ENCODE measurements at places on chromosomes 16 and 17.
A peak's percentile ranks its signal among the peaks of the same experiment; 100 is the strongest.

DNA sequence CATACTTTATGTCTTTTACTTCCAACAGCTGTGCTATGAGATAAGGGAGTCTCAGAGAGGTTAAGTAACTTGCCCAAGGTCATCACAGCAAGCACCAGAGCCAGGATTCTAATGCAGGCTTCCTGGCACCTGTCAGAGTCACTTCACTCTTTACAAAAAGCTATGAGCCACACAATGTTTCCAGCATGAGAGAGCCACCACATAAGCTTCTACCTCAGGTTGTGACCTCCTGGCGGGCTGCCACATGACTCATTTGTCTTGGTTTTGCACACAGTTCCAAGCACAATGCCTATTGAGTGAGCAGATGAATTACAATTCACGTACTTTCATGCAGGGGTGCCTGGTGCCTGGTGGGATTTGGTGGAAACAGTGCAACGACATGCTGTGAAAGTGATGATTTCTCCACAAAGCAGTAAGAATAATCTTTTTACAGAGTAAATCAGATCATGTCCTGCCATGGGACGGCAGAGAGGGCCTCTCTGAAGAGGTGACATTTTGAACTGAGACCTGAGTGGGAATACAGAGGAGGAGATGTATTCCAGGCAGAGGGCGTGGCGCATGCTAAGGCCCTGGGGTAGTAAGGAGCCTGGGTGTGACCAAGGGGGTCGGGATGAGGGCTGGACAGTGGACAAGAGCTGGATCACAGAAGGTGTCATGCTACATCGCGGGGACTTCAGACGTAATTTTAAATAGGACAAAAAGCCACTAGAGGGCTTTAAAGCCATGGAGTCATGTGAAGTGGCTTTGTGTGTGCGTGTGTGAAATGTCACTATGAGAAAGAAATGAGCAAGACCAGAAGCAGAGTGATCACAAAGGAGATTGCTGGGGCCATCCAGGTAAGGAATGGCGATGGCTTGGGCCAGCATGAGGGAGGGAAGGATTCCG is 53.4 kb downstream of the CACNG3 start:
- H3K36me3 ChIP-seq, result no peaks in the 10 kb centered on the region
- H3K4me1 ChIP-seq, result no peaks in the 10 kb centered on the region
- H3K27ac ChIP-seq, result no peak overlapping the region
- no peak for DNase-seq
- no peak overlapping the region for H3K4me3 ChIP-seq

- H3K27ac ChIP-seq, result no peak overlapping the region
- H3K4me1 ChIP-seq, result no peaks in the 10 kb centered on the region
- H3K4me3 ChIP-seq, result no peak overlapping the region
These were observed 250.0 kb downstream of the CNTNAP4 start for GRCh38 chr16:76527244-76527643.

DNA sequence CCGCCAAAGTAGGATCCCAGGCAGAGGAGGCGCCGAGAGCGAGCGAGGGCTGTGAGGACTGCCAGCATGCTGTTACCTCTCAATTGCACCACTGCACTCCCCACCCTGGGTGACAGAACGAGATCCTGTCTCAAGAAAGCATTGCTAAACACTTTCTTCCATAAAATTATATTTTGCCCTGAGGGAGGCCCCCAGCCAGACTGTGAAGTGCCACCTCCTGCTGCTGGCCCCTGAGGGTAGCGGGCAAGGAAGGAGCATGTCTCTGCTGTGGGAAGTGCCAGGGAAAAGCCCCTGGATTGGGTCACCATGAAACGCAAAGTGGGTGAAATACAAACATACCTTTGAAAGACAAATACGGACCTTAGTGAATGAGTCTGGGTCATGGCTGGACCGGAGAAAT is 78.0 kb upstream of the AMZ2 start:
- H3K4me1 ChIP-seq, result no peaks in the 10 kb centered on the region
- no peak for DNase-seq
- H3K27ac ChIP-seq, result no peak overlapping the region
- no peak overlapping the region for H3K4me3 ChIP-seq
- no peaks in the 10 kb centered on the region for H3K27me3 ChIP-seq

- H3K27me3 ChIP-seq, result peaks cover 48% of the 10 kb centered on the region
- no peak within 1 kb of the TSS for H3K27ac ChIP-seq
- peak within 1 kb of the TSS; percentile 44 for H3K4me3 ChIP-seq
- H3K4me1 ChIP-seq, result peaks cover 29% of the 10 kb centered on the region
These were observed at the start of gene WNT3 for GRCh38 chr17:46818316-46818928. Gene WNT3 (minus strand): TSS chr17:46818692. CDS start chr17:46818597, 95 bp downstream.

DNA sequence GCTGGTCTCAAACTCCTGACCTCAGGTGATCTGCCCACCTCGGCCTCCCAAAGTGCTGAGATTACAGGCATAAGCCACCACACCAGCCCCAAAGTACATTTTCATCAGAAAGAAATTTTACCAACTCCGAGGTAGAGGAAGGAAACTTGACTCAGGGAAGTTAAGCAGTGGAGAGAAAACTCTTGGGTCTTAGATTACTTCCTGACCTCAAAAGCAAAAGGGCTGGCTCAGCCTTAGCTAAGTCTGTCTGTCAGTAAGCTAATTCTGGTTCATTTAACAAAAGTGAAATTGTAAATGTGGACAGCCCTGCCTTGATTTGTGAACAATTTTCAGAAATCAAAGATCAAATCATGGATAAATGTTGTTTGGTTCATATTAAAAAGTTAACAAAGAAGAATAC is 30.6 kb downstream of the MAP2K6 start:
- no peak overlapping the region for H3K4me3 ChIP-seq
- no peaks in the 10 kb centered on the region for H3K27me3 ChIP-seq
- no peak overlapping the region for H3K27ac ChIP-seq
- H3K36me3 ChIP-seq, result no peaks in the 10 kb centered on the region

GRCh38 chr17:69179227-69179952 is 37.7 kb upstream of the ABCA6 start:
- H3K36me3 ChIP-seq, result no peaks in the 10 kb centered on the region
- DNase-seq, result no peak
- no peak overlapping the region for H3K27ac ChIP-seq

DNA sequence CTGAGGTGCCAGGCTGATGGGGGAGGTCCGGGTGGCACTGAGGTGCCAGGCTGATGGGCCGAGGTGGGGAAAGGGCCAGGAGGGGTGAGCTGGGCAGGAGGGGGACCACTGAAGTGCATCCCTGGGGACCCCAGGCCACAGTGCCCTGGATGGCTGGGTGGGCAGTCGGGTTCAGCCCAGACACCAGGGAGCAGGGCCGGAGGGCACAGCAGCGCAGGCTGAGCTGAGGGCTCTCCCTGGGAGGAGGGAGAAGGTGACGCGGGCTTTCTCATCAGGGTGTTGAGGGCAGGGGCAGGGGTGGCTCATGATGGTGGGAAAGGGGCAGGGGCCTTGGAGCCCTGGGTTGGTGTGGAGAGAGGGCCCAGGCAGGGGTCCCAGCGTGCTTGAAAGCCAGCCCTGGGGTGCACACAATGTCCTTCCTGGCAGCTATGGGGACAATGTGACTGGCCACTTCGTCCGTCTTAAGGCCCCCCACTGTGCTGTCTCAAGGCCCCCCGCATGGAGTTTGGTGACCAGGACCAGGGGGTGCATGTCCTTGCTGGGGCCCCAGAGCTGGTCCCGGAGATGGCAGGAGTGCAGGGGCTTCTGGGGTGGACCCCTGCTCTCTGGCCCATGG is 16.0 kb downstream of the CD7 start:
- DNase-seq, result no peak
- no peaks in the 10 kb centered on the region for H3K27me3 ChIP-seq
- no peak overlapping the region for H3K27ac ChIP-seq
- H3K4me3 ChIP-seq, result peak overlapping the region; percentile 13
- no peaks in the 10 kb centered on the region for H3K36me3 ChIP-seq
- peaks cover 47% of the 10 kb centered on the region for H3K4me1 ChIP-seq

DNA sequence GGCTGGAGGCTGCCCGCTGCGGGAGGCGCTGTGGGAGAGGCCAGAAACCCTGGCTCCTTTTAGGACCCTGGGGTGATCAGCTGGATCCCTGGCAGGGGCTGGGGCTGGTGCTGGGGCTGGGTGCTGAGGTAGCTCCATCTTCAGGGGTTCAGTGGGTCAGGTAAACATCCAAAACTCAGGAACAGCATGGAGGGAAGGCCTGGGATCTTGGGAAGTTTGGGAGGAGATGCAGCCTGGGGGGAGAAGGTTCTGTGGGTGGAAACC is 21.0 kb downstream of the ADGRG5 start:
- no peaks in the 10 kb centered on the region for H3K36me3 ChIP-seq
- H3K4me3 ChIP-seq, result no peak overlapping the region
- no peak overlapping the region for H3K27ac ChIP-seq
- peaks cover 9% of the 10 kb centered on the region for H3K27me3 ChIP-seq
- peaks cover 7% of the 10 kb centered on the region for H3K4me1 ChIP-seq

DNA sequence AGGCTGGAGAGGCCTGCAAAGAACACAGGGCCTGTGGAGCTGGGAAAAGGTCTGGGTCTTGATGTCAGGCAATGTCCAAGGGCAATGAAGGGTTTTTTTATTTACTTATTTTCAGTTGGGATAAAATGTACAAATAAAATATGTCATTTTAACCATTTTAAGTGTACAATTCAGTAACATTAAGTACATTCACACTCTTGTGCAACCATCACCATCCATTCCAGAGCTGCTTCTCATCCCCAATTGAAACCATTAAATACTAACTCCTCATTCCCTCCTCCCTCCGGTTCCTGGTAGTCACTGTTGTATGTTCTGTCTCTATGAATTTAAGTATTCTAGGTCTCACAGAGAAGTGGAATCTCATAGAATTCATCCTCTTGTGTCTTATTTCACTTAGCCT is 444.7 kb downstream of the HS3ST3B1 start:
- no peaks in the 10 kb centered on the region for H3K36me3 ChIP-seq
- DNase-seq, result no peak
- H3K27me3 ChIP-seq, result no peaks in the 10 kb centered on the region
- H3K4me1 ChIP-seq, result peaks cover 9% of the 10 kb centered on the region

DNA sequence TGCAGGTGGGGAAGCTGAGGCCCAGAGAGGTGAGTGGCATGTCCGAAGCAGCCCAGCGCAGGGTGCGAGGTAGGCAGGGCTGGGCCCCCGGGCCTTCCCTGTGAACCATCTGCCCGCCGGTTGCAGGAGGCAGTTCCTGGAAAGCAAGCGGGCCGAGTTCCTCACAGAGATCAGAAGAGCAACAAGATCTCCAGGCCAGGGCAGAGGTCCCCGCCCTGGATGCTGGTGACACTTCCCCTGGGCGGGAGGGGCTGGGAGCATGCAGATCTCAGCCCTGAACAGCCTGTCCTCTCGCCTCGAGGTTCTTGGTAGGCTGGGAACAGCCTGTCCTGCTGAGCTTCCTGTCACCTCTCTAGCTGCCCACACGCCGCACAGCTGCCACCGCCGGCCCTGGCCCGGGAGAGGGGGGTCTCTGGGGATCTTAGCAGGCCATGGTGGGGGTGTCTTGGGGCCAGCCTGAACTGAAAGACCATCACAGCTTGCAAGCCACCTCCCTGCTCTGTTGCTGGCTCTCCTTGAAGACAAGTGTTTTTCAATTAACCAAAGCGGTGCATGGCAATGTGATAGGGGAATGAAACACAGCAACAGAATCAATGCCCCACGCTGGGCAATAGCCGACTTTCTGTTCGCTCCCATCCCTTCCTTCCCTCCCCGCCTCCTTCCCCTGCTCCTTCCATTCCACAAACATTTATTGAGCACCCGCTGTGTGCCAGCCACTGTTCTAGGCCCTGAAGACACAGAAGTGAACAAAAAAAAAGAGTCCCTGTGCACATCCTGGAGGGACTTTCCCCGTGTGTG is 31.7 kb downstream of the SOCS1 start:
- H3K4me1 ChIP-seq, result no peaks in the 10 kb centered on the region
- H3K36me3 ChIP-seq, result no peaks in the 10 kb centered on the region
- DNase-seq, result no peak
- H3K4me3 ChIP-seq, result no peak overlapping the region
- H3K27ac ChIP-seq, result no peak overlapping the region

DNA sequence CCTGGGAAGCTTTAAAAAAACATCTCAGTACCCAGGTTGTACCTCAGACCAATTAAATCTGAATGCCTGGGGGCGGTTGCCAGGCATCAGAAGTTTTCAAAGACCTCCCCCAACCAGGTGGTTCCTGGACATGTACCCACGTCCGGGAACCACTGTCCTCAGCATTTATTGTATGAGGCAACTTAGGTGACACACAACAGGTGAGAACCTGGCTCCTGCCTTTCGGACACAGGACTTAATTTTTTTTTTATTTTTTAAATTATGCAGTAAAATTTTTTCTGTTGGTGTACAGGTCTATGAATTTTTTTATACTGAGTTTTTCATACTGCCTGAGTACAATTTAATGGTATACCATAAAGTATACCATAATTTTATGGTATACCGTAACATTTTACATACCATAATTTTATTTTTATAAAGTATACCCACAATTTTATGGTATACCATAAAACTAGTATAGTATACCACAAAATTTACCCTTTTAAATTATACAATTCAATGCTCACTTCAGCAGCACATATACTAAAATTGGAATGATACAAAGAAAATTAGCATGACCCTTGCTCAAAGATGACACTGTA is 38.7 kb upstream of the DHX8 start:
- DNase-seq, result no peak
- H3K4me3 ChIP-seq, result peak overlapping the region; percentile 50
- H3K36me3 ChIP-seq, result no peaks in the 10 kb centered on the region
- no peaks in the 10 kb centered on the region for H3K27me3 ChIP-seq
- H3K27ac ChIP-seq, result peak overlapping the region; percentile 83

DNA sequence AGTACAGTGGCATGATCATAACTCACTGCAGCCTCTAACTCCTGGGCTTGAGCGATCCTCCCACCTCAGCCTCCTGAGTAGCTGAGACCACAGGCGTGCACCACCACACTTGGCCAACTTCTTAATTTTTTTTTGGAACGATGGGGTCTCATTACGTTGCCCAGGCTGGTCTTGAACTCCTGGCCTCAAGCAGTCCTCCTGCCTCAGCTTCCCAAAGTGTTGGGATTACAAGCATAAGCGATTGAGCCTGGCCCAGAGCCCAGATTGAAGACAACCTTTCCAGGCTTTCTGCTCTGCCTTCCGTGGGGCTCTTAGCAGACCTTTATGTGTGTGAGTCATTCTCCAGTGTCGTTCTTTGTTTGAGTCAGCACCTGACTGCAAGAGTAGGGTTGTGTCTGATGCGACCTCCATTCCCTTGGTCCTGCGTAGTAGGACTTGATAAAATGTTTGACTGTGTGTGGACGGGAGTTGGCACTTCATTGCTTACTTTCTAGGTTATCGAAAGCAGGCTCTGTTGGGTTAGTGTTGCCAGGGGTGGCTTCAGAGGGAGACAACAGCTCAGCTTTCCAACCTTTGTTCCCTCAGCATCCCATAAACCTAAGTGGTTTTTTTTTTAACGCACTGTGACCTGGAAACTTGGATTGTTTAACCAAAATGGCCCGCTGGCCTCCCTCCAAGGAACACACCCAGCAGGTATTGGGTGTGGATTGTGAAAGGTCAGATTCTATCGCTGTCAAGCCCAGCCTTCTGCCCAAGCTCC is 26.4 kb downstream of the EEF2K start:
- no peaks in the 10 kb centered on the region for H3K27me3 ChIP-seq
- H3K27ac ChIP-seq, result peak overlapping the region; percentile 48
- H3K4me1 ChIP-seq, result peaks cover 16% of the 10 kb centered on the region
- no peak overlapping the region for H3K4me3 ChIP-seq

Data from keratinocyte (primary cell).